Anterior cingulate cortex (tissue), 58 donors: ENCODE measurements at places on chromosomes 1 and 21.

- DNase-seq, result no peak
These were observed 229.1 kb upstream of the ZP4 start for GRCh38 chr1:238119861-238120260.

- DNase-seq, result no peak
These were observed 22.5 kb downstream of the VPS26C start for GRCh38 chr21:37244501-37245095.

DNA sequence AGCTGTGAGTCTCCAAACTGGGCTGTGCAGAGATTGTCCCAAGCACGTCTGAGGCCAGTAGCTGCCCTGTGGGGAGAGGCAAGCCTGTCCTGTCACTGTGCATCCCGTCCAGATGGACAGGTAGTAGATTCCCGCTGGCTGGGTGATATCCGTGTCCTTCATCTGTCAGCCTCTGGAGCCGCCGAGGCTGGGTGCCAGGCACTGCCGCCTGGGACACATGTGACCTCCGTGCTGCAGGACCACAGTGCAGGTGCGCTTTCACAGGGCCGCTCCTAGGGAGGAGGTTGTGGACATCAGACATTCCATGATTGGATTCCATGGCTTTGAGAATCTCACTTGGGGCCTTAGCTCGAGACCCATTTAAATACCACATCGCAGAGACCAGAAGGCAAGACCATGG lies 4.7 kb downstream of the PDXK start:
- DNase-seq, result no peak

GRCh38 chr1:246450611-246451251 lies 56.3 kb downstream of the SMYD3 start:
- DNase-seq, result no peak

GRCh38 chr1:94111879-94112278 lies 9.1 kb downstream of the ABCA4 start:
- DNase-seq, result no peak

DNA sequence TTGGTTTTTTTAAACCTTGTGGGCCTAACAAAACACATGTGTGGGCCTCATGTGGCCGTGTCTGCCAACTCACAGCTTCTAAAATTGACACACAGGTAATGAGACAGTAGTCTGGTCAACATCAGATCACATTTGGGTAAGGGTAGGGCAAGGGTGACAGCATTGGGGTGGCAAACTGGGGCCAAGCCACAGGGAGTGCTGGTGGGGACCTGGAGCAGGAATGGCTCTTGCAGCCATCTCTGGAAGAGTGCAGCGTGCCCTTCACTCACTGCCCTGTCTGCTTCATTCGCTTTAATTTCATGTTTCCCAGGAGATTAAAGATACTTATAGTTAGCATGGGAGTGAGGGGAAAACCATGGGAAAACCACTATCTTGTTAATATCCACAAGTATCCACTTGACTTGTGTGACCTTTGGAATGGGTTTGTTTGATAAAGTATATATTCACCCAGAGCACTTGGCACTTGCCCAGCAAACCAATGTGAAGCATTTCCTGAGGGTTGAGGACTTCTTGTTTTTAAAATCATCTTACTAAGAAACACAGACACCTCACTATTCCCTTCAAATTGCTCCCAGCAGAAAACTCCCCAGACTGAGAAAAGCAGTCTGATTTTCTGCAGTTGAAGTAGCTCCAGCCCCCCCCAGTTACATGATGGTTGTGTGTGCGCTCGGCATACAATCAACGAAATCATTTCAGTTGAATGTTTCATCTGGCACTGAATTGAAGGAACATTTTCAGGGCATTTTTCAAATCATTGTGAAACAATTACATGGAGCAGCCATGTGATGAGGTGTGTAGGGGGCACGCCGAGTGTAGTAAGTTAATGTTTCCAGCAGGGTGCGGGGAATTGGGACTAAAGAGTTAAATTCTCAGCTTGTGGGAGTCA lies 175.7 kb downstream of the VPS13D start:
- DNase-seq, result no peak
